ENCODE measurements at places on chromosomes 16 and 17. TPM values are rescaled to one million over a fixed set of nuclear protein-coding genes. Genes with fewer than 3 reads are reported as not detected.

DNA sequence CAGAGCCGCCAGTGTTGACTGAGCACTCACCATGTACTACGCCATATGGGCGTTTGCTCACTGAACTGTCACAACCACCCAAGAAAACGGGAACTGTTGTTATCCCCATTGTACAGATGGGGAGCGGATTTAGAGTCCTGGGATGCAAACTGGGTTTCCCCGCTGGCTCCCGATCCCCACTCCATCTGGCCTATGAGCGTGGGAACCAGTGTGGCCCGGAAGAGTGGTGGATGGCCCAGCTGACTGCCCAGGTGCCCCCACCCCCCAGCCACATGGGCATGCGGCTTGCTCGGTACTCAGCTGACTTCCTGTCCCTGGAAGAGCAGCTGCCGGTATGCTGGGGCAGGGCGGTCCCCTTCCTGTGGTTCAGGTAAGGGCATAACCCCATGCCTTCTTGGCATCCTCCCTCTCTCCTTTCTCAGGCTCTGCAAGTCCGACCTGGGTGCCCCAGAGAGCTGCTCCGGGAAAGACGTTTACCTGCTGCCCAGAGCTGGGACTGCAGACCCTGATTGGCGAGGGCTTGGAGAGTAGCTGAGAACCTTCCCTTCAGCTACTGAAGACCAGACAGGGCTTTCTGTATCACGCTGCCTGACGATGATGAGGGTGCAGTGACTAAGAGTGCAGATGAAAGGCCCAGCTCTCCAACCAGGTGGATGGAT is 16.2 kb downstream of the SOCS3 start:
- DNase-seq, result no peak

GRCh38 chr17:64176556-64176955 is 46.6 kb upstream of the ERN1 start:
- no peak for DNase-seq

DNA sequence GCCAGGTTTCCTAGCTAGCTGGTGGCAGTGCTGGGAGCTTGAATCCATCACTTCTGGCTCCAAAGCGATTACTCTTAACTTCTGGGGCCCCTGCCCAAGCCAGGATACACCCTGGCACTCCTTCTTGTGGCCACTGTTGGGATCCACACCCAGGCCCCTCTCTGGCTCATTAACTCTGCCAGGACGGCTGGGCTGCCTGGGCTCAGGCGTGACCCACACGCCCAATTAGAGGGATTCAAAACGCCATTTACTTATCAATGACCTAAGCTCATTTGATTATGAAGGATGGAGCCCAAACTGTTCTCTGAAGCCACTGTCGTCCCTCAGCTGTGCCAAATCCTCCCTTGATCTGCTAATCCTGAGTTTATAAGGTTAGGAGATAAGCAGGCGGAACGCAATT is 79.7 kb upstream of the BRD7 start:
- DNase-seq, result no peak

DNA sequence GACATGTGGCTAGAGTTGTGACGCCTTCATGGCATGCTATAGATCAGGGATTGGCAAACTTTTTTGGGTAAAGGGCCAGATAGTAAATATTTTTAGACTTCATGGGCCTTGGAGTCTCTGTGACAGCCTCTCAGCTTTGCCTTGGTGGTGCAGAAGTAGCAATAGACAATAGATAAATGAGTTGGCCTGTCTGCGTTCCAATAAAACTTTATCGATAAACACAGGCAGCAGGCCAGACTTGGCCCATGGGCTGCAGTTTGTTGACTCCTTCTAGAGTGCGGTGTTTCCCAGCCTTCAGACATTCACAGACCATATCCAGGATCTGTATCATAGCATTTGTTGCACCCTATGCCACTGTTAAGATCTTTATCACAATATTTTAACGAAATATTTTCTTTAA is 76.5 kb downstream of the OR1D5 start:
- DNase-seq, result no peak

DNA sequence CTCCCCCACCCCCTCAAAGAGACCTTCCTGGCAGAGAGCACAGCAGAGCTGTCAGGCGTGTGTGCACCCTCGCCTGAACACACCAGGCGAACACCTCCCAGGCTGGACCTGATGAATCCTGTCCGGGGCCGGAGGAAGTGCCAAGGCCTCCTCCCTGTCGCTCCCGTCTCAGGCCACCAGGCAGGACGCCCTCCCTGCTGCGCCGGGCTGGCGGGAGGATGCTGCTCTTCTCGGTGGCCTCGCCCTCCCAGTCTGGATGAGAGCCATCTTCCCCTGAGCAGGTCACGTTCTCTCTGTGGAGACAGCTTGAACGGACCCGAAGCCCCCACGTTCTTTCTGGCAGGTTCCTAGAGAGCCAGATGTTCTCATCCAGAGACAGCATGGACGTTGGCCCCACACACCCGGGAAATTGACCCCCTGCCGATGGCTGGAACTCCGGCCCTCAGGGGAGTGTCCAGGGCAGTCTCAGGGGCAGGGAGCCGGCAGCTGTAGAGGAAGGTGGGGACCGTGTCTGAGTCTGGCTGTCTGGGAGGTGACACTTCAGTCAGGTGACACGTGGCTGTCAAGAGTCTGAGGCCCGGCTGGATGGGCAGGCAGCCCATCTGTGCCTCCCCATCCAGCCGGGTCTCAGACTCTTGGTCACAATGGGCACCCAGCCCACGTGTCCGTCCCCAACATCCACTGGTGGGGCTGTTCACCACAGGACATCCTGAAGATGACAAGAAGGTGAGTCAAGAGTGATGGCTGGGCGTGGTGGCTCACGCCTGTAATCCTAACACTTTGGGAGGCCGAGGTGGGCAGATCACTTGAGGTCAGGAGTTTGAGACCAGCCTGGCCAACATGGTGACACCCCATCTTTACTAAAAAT is 5.0 kb upstream of the TIMP2 start:
- DNase-seq, result peak; percentile 62

The PPP1R27 gene
- total RNA-seq, result not detected

Data from PC-3 (cell line).